NCI-H1105 (cell line): ENCODE measurements at places on chromosomes 11 and 22.

DNA sequence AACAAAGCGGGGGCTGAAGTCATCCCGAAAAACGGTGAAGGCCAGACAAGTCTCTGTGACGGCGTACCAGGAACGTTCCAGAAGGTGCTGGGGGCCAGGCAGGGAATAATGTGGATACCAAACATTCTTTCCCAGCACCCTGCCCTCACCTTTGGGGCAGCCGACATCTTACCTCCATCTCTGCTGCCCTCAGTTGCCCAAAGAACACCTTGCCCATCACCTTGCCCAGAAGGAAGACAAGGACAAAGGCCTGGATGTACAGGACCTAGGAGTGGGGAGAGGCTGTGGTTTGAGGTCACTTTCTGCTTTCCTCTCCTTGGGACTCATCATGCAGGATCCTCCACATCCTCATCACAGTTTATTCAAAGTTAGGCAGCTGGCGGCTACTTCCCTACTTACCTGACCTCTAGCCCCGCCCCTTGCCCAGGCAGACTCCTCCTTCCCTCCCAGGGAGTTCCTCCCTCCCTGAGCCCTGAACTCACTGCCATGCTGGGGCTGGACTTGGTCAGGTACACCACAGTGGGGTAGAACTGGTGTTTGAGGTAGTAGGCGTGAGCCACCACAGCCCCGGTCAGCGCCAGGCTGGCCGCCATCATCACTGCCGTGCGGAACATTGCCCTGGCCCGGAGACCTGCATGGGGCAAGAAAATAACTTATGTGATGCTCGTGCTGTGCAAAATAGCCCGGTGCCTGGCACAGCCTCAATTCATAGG, 1.2 kb downstream of the SYVN1 start:
- peak; percentile 21 for DNase-seq

DNA sequence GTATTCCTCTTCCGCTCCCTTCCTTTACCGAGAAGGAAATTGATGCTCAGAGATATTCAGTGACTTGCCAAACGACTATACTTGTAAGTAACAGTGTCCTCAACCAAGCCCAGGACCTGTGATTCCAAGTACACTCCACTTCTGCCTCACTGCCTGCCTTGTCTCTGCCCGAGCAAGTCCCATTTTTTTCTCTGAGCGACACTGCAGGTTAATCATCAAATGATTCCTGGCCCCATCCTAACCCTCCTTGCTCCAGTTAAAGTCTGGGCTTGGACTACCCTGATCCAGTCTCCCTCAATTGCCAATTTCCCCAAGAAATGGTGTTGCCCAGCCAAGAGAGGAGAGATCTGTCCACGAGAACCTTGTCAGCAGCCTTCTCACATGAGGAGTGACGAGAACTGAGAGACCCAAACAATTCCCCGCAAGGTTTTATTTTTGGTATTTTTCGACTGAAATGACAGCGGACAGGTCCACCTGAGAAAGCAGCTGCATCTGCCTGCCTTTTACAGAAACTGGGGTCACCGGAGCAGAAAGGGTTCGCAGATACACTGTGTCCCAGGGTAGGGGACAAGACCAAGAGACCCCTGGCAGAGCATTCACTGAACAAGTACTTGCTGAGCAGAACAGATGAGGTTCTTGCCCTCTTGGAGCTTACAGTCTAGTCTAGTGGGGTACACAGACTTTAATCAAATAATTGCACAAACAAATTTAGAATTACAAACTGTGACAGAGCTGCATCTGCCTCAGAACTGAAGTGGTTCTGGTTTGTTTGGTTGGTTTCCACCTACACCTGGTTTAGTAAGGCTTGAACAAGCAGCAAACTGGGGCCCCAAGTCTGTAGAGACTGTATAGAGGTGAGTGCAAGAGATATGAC, 11.4 kb downstream of the POU2AF1 start:
- no peak for DNase-seq

GRCh38 chr11:125274774-125275173, 110.2 kb downstream of the PKNOX2 start:
- DNase-seq = no peak

- DNase-seq = no peak
Measured at GRCh38 chr22:19900707-19901436, 40.7 kb upstream of the COMT start.

DNA sequence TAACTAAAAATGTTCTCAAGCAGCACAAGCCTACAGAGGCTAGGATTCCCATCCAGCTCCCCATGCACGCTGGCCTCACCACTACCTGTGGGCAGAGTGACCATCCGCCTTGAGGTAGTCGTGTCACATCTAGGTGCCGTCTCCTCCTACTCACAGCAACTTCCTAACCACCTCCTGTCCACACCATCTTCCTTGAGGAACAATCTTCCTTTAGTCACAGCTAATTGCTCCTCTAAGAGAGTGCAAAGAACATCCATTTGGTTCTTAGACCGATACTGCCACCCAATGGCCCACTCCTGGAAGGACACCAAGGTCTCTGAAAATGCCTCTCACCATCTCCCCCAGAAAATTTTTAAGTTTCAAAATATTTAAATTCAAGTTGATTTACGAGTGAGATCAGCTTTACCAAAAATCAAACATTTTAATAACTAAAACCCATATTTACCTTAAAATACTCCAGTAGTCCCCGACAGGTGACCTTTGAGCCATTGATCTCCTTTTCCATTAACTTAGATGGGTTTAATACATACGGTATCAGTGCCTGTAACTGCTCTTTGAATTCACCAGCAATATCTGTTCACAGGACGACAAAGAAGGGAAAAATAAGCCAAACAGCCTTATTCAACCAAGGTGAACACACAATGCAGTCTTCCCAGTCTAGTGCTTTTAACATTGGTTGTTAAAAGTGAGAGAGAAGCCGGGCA, 21.7 kb upstream of the PLAAT3 start:
- peak; percentile 12 for DNase-seq
